ENCODE measurements at places on chromosomes 12 and 14. TPM values are rescaled to one million over a fixed set of nuclear protein-coding genes. Genes with fewer than 3 reads are reported as not detected.

DNA sequence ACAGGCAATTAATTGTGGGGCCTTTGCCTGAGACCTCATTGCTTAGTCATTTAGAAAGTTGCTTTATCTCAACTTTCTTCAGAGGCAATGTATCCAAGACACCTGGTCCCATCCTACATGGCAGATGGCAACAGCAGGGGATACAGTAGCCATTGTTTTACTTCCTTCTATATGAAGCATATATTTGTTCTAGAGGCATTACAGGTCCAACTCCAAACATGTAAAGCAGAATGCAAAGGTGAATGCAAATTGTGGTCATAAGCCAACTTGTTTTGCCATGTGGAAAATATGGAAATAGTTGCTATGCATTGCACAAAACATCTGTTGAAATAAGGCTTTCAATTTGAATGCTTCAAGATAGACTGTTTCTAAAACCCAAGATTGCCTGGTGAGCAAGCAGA, 109.8 kb upstream of the BCAT1 start:
- no peak for DNase-seq

GRCh38 chr12:106585521-106586277, 2.9 kb downstream of the RFX4 start:
- DNase-seq, result no peak

DNA sequence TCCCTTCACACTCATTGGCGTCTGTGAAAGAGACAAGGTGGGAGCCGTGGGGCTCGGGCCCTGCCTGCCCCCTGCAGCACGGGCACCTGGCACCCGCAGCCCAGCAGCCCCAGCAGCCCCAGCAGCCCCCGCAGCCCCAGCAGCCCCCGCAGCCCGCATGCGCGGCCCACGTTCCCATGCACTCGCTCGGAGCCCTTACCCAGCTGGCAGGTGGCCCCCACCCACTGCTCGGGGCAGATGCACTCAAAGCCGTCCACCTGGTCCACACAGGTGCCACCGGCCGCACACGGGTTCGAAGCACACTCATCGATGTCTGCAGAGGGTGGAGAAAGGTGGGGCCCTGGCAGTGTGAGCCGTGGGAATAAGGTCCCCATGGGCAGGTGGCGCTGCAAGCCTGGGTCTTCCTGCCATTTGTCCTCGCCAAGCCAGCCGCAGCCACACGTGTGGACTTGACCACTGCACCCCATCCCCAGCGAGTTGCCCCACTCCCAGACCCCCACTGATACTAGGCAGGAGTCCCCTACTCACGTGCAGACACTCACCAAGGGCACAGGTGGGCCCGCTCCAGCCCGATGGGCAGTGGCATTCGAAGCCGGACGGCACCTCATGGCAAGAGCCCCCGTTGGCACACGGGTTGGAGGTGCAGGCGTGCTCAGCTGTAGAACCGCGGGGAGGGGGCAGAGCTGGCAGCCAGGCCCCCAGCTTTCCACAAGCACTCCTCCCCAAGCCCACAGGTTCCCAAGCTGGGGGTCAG, 17.3 kb downstream of the JAG2 start:
- DNase-seq, result no peak

DNA sequence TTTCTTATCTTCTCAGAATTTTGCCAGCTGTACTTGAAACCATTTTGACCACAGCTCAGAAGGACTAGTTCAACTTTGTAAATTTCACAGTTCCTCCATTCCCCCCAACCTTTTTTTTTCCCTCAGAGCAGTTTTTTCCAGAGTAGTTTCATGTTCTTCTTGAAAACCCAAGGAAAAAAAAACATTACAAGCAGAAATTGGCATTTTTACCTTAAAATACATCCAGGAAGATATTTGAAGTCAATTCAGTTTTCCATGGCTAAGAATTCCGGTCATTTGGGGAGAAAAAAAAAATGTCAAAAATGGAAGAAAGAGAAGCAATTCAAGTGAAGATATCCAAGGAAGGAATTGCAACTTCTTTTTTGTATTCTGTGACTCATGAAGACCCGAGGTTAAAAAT, 39.5 kb downstream of the SYNE2 start:
- DNase-seq, result no peak

DNA sequence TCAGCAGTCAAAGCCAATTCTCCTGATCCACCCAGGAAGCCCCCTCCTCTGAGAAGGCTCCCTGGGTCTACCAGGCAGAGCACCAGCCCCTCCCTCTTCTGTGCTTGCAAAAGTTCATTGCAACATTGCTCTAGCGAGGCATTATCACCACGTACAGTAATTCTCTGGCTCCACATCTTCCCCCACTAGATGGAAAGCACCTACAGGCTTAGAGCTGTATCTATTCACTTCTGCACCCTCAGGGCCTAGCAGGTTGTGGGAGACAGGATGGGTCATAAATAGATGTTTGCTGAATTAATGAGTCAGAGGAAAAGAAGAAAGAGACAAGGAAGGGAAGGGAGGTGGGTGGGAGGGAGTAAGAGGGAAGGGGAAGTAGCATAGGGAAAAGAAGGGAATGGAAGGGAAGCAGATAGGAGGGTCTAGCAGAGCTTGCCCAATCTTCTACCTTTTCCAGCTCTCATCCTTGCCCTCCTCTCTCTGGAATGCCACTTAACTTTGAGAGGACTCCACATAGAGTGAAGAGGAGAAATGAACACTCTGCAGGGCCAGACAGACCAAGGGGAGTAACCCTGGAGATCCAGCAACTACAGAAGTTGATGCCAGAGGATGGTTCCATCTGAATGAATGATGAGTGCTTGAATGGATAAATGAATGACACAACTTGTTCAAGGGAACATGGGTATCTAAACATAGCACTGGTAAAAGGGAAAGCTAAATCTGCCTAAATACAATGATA, 42.0 kb upstream of the NT5DC3 start:
- no peak for DNase-seq

DNA sequence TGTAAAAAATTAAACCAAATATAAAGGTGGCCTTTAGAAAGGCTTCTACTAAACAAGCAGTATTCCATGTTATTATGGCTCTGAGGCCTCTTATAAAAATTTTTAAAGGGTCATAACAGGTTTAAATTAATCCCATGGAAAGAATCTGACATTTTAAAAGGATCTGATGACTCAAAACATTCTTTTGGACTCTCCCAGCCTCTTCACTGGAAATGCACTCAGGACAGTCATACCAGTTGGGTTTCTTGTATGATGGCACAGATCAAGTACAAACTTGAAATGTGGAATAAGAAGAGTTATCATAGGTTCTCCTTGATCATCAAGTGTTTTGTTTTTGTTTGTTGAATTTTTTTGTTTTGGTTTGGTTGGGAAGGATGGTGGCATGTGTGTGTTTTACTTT, 50.8 kb downstream of the PPP2R5E start:
- no peak for DNase-seq

DNA sequence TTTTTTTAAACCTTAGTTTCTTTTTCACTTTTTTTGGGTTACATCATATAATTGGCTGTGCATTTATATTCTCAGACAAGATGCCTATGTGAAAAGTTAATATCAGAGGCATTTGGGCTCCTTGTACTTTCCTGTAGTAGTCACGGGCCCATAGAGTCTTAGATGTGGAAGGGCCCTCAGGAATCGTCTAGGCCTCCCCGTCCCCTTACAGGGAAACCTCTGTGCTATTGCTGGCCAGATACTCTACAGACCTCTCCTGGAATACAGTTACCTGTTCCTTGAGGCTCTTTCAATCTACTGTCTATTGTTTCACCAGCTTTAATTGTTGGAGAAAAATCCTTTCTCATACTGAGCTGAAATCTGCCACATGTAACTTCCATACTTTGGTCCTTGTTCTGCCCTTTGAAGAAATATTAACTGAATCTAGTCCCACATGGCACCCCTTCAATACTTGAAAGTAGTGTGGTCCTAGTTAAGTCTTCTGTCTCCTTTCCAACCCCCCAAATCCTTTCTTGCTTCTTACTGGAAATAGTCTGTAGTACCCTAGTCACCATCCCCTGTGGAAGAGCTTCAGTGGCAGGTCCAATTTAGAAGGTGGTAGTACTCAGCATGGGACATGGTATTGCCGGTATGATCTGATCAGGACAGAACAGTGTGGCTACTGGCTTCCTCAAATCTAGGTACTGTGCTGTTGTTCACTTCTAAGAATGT, 3.1 kb downstream of the ATP23 start:
- DNase-seq, result no peak

- no peak for DNase-seq
Measured at GRCh38 chr12:4148418-4149056, 125.0 kb upstream of the CCND2 start.

DNA sequence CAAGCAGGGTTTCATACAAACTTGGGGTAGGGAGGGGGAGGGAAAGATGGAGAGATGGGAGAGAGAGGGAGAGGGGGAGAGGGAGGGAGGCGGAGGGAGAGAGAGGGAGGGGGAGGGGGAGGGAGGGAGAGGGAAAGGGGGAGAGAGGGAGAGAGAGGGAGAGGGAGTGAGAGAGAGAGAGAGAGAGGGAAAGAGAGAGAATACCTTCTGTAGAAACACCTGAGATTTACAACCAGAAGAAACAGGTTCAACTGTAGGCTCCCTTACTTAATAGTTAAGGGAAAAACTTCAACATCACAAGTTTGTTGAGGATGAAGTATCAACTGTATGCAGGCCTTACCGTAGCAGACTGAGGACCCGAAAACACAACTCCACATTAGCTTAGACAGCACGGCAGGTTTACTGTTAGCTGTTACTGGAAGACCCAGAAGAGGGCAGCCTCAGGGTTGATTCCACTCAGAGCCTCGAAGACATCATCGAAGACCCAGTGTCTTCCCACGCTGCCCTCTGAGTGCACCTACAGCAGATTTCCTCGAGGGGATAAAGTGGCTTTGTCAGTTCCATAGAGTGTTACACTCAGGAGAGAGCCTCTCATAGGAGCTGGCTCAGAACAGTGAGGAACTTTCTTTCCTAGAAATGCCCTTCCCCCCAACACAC, 72.4 kb downstream of the NT5DC3 start:
- no peak for DNase-seq

DNA sequence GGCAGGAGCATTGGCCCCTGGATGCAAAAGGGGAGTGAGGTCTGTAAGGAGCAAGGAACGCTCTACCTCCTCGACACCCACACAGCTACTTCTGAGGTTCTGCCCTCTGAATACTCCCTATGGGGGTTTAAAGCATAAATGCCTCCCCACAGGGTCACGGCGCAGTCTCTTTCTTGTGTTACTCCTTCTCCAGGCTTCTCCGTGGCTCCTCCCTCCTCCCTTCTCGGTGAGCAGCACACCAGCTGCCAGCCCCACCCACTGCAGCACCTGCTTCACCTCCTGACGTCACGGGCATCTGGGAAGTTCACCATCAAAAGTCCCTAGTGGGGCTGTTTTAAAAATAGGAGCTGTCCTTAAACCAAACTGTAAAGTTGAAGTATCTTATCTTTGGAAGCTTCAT, 67.3 kb downstream of the SPTB start:
- peak; percentile 79 for DNase-seq

The IFNG-AS1 gene
- polyA plus RNA-seq, result 0.13 TPM

The MYF5 gene
- 0.07 TPM for polyA plus RNA-seq

The SERPINA9 gene
- polyA plus RNA-seq, result not detected

The HHIPL1 gene
- 0.94 TPM for polyA plus RNA-seq

The GOLGA5 gene
- polyA plus RNA-seq, result 37.5 TPM

The TSHR gene
- polyA plus RNA-seq, result 0.16 TPM

Data from large intestine (tissue), 12 donors.